Stimulated activated CD4-positive, alpha-beta T cell treated with anti-CD3 and anti-CD28 coated beads, Interleukin-1b, Interleukin-23, amount 100 ng/mL, for 48 hours (primary cell): ENCODE measurements at places on chromosomes 5 and 9.

DNA sequence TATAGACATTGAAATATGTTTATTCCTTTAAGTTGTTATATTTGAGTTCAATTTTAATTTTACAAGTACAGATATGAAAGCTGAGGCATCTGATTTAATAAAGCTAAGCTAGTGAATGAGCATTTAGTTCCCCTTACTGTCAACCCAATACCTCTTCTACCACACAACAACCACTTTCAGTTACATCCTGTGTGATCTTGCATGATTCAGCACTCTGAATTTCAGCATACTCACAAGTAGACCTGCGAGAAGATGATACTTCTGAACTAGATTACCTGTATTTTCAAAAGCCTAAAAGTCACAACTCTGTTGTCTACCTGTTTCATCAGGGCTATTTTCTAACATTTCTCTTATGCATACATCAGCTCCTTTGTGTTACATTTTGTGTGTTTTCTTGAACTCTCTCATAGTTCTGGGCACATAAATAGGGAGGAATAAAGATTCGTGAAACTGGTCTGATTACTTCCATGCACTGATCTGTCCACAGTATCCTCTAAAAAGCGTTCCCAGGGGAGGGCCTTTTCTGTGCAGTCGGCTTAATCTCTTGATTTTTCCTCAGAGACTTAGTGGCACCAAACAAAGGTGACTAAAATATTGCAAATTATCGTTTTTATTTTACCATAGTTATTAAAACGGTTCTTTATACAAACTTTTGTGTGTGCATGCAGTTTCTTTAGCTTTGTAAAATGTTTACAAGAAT, 2025.5 kb upstream of the NUDT12 start:
- DNase-seq = no peak

DNA sequence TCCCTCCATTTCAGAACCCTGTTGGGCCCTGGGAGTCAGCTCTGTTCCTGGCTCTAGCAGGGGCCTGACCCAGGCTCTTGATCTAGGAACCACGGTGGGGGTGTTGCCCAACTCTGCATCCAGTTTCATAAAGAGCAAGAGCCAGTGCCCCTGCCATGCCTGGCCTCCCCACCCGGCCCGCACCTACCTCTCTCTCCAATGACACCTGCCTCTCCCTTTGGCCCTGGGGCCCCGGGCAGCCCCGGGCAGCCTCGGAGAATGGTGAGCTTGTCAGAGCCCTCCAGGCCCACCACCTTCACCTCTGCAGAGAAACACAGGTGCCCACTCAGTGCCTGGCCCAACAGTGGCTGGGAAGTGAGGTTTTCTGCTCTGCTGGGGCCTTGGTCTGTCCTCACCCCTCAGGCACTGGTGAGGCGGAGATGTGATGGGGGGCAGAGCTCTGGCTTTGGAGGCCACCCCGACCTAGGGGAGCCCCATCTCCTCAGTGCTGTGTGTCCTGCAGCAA, 1.5 kb downstream of the FCN1 start:
- DNase-seq = no peak

GRCh38 chr5:127870914-127871313, 167.7 kb downstream of the CCDC192 start:
- DNase-seq = no peak

GRCh38 chr9:137462396-137462985, 3.4 kb upstream of the NSMF start:
- DNase-seq = no peak

DNA sequence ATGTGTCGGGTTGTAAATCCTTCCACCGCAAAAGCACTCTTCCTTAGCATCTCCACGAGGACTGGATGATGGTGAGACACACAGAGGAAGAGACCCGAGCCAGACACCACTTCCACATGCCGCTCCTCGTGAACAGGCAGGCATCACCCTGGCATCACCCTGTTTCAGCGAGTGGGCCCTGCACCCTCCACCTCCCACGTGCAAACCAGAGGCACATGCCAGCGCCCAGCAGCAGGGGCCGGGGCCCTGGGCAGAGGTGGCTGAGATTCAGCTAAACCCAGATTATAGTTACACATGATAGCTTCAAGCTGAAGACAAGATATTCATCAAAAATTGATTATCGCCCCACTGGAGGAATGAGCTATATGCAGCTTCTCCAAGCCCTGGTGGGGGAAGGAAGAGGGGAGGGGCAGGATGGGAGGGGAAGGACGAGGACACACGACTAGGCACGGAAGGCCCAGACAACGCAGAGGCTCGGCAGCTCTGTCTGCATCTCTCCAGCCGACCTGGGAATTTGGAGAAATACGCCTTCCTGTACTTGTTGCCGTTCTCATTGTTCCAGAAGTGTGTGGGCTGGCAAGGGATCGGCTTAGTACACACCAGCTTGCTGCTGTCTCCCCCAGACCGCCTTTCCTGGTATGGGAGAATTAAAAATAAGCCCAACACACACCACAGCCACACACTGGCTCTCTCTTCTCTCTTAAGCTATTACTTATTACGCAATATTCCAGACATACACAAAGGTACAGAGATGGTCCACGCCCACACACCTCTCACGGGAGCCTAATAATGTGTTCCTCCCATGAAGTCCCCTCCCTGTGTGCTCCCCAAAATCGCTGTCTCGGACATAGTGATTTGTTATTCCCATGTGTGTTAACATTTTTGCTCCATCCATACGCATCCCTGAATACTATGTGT, 50.4 kb upstream of the ZNF354A start:
- no peak for DNase-seq
